Fibroblast of skin of right quadriceps (primary cell): ENCODE measurements at places on chromosomes 2 and 18.

- no peak for DNase-seq
Observed at GRCh38 chr2:42191285-42192009, 22.3 kb downstream of the EML4 start.

DNA sequence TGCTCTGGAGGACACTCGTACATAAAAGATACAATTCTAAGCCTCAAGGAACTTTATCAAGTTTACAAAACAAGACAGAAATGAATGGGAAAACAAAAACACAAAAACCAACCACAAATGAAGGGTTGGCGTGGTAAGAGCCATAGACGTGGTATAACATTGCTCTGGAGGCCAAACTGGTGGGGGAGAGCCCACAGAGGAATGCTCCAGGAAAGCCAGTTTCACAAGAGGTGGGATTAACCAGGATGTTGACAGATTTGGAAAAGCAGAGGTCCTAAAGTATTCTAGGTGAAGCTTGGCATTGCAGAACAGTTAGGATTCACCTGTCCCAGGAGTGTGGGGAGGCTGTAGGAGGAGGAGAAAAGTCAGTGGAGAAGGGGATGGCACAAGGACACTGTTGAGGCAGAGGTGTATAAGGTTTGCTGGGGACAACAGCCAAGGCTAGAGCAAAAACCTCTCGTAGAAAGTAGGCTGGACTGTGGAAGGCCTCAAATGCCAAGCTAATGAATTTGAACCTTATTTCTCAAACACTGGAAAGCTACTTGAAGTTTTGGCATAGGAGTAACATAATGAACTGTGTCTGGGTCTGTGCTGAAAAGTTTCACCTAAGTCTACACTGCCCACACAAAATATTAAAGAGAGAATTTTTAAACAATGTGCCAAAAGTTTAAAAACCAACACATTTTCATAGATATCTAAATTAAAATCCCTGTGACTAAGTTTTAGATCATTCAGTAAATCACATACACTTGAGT lies 135.1 kb downstream of the THADA start:
- peak; percentile 28 for DNase-seq

GRCh38 chr2:68832233-68832869 lies 38.8 kb downstream of the BMP10 start:
- peak; percentile 43 for DNase-seq

DNA sequence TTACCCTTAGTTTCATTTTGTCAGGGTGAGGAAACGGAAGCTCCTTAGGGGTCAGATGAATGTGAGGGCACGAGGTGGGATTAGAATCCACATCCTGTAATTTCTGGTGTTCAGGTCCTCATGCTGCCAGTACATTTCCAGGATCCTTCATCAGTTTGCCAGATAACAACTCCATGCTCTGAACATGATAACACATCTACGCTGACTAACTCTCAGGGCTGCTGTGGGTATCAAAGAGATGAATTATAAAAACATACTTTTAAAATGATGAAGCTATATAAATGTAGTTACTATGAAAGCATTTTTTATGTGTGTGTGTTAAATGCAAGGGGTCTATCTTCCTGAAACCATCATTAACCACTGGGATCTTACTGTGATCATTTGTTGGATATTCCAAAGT lies 325.9 kb downstream of the SLC8A1 start:
- DNase-seq: peak; percentile 17

DNA sequence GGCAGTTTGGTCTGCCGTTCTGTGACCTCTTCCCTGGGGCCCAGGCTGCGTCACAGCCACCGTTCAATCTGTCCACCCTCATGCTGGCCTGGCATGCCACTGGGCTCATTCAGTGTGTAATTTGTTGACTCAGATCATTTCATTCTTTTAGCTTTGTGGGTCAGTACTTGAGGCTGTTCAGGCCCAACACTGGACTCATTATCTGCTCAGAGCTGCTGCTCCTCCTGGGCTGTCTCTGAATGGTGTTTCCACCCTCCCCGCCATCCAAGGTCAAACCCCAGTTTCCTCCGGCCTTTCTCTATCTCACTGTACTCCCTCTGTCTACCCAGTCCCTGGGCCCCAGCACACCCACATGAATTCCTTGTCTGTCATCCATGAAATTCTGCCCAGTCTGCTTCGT lies 152.4 kb upstream of the NCK2 start:
- no peak for DNase-seq

- no peak for DNase-seq
Observed at GRCh38 chr2:128686881-128687555, 368.4 kb upstream of the HS6ST1 start.

DNA sequence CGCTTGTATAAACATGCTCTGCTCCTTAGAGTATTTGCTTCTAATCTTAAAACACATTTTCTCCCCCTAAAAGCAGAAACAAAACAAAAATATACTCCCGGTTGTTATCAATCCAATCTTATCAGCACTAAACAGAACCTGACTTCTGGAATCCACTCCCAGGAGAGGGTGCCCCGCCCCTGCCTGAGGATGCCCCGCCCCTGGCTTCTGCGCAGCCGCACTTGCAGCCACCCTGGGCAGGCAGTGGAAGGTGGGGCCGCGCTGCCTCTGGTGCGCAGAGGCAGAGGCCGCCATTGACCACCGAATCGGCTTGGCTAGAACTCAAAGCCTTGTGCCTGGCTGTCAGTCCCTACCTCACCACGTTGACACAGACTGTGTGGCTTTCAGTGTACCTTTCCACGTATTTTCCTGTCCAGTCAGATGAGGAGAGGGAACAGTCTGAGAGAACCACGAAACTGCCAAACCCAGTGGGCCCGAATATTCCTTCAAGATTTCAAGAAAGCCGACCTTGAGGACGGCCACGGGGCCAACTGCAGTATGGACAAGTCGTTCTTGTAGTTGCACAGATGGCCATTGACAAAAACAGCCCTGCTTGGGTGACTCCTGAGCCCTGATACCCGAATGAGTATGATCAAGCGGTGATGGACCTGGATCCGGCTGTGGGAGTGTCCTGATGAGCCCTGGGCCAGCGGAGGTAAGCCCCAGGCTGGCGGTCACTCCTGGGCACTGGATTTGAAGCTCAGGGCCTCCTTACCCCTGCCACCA lies 46.2 kb upstream of the ARHGAP28 start:
- DNase-seq: no peak

DNA sequence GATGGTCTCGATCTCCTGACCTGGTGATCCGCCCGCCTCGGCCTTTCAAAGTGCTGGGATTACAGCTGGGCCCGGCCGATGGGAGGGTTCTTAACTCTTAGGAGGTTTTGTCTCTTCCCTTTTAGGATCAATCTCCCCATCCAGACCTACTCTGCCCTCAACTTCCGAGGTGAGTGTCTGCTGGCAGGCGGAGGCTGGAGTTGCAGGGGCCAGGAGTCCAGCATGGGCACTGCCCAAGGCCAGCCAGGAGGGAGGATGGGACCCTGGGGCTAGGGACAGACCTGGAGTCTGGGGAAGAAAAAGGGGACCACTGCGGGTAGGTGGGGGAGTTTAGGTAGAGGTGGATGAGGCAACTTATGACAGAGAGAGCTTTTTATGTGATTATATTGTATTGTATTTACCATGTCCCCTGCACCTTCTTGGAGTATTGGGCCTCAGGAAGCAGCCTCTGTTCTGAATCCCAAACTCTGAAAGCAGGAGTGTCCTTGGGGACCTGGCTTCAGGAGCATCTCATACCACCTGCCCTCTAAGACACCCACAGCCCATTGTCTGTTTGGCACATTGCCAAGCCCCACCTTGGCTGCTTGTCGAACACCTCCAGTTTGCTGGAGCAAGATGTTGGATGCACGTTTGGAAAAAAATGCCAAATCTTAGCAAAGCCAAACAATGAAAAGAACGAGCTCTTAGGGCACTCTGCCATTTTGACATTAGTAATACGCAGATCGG lies 5.6 kb downstream of the DES start:
- no peak for DNase-seq

- DNase-seq: no peak
Observed at GRCh38 chr2:208906330-208906729, 499.7 kb downstream of the PTH2R start.

DNA sequence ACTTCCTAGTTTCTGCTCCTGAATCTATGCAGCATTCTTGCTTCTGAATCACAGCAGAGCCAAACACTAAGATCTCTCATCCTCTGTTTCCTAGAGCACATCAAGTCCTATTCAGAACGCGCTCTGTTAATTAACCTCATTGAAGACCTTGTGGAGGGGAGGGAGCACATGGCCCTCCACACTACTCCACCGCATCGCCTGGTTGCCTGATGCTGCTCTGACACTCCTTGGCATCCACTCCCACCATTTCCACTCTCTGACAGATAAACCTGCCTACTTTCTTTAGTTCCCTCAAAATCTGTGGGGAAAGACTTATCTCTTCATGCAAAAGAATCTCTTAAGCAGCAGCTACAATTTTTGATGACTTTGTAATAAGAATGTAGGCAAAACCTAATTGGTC lies 802.3 kb upstream of the GYPC start:
- DNase-seq: no peak

DNA sequence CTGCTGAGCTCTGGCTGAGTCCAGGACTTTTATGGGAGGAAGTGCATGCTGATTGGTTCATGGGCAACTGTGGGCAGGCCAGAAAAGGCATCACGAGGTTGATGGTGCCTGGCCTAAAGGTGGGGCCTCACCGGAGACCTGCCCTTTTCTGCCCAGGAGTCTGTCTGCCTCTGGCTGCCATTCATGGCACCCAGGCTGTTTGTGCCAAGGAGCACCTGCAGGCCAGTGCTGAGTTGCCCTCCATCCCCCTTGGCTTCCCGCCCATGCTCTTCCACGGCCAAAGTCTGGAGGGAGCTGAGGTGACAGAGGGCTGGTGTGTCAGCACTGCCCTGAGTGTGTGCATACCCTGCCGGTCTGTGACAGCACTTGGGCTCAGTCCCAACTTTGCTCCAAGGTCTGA lies 123.2 kb downstream of the PTH2R start:
- DNase-seq: no peak

DNA sequence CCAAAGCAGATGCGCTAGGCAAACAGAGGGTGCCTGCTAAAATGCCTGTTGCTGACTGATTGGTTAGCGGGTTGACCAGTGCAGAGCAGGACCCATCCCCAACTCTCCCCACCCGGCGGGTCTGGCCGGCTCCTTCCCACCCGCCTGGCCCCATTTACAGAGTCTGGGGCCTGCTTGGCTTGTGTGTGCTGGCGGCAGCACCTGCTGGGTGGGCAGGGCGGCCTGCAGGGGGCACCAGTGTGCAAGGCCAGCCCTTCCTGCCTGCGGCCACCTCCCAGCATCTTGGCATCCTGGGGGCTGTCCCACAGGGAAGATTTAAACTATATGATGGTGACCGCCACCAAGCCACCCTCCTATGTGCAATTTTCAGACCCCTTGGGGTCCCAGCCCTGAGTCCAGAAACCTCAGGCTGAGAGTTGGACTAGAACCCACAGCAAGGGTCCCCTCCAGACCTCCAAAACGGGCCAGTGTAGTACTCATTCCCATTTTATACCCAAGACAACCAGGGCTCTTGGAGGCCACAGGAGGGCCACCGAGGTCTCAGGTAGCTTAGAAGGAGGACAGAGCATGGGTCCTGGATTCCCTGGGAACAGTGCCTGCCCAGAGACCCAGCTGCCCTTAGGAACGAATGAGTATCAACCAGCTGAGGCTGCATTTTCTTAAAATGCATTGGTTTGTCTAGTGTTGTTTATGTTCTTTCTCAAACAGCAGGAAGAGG lies 173.6 kb downstream of the SMAD7 start:
- peak; percentile 28 for DNase-seq

DNA sequence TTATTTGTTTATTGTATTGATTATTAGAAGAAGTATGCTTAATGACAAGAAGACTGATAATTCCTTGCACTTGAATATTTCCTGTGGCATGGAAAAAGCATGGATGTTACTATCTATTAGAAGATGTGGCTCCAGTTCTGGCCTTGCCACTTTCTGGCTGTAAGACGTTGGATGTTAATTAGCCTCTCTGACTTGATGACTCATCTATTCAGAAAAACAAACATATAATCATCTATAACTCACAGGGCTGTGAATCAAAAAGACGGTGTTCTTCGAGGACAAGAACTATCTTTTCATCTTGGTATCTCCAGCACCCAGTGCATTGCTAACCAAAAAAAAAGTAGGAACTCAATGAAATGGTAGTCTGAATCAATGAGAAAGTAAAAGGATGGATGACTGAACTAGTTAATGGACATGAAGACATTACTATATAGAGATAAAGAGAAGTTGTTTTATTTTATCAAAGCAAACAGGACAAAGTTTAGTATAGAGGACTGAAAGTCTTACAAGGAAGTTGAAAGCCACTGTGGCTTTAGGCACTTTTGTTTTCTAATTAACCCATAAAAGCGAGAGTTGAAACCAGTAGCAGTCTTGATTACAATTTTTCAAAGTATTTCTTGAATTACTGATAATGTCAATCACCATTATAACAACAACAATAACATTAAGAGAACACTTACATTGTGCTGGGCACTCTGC lies 145.3 kb downstream of the RND3 start:
- DNase-seq: no peak

DNA sequence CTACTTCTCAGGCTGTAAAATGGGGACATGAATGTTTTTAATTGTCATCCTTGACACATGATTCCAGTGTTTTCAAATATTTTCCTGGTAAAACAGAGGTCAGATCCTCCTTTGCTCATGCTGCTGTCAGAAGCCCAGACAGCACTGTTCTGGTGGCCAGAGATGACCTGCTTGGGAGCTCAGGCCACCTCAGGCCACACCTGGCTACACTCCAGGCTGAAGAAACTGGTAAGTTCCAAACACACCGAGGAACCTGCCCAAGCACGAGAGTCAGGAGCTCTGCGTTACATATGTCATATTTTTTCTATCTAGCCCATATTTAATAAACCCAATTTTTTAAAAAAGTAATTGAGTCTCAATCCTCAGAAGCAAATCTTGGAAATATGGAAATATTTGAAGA lies 47.9 kb downstream of the FECH start:
- DNase-seq: no peak

GRCh38 chr2:165660361-165660760 lies 133.7 kb downstream of the GALNT3 start:
- DNase-seq: no peak

DNA sequence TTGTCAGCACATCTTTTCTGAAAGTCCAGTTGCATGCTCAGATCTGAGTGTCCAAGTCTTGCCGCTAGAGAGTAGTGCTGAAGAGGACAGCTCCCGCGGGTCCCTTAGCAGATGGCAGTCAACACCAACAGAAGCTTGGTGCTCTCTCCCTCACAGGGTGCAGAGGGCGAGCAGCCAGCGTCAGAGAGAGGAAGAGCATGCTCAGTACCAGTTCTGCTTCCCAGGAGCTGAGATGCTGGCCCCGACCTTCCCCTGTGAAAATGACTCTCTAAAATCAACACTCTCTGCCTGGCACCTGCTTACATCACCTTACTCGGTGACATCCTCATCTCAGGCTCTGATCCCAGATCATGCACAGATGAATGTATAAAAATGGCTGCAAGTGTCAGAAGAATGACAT lies 86.0 kb upstream of the TWIST2 start:
- peak; percentile 35 for DNase-seq
